Femur (tissue), 1 donor: ENCODE measurements at places on chromosomes 1 and 21.
A peak's percentile ranks its signal among the peaks of the same experiment; 100 is the strongest.

DNA sequence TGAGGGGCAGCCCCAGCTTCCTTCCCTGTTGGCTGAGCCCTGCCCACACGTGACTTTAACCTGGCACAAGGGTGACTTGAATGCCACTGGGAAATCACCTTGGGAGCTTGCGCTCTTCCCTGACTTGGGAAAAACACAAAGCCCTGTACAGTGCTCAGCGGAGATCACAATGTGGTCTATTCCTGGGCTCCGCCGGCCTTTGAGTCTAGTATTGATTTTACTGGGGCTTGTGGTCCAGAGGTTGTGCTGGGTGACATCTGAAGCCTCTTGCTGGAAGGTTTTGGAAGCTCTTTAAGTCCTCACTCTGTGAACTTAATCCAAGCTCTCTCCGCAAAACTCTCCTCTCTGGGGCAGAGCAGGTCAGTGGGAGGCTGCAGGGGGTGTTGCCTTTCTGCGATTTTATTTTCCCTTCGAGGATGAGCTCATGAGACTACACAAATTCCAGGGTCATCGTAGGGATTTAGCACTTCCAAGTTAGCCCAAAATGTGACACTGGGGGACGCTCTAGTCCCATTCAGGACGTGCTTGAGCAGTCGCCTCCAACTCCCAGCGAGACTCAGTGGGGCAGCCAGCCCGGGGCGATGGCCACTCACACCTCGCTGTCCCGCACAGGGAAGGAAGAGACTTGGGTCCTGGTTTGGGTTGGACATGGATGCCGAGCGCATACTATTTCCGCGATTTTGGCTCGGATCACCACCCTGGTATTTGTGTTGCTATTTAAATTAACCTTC is 291.9 kb upstream of the AJAP1 start:
- no peak for DNase-seq

DNA sequence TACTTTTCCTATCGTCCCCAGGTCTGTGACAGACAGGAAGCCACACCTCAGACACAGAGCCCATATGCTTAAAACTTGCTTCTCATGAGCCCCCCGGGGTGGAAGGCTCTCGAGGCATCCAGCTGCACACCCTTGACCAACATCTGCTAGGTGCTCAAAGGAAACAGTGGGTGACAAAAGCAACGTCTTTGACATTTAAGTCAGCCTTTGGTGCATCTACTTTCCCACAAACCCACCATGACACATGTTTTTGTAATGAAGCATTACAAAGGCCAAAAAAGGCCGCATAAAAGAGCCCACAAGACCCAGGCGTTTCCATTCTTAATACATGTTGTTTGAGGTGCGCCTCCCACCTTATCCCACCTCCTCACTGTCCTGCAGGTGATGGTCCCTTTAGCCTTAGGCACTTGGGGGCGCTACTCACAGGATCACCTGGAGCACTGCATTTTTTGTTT is 11.8 kb upstream of the FASLG start:
- DNase-seq = no peak

- DNase-seq = peak; percentile 30
These were observed 452.4 kb downstream of the PTPRU start for GRCh38 chr1:29688471-29689365.

- no peak for DNase-seq
These were observed 11.2 kb upstream of the KCNQ4 start for GRCh38 chr1:40772146-40772955.

GRCh38 chr1:216475659-216476276 is 52.5 kb upstream of the USH2A start:
- DNase-seq = no peak

DNA sequence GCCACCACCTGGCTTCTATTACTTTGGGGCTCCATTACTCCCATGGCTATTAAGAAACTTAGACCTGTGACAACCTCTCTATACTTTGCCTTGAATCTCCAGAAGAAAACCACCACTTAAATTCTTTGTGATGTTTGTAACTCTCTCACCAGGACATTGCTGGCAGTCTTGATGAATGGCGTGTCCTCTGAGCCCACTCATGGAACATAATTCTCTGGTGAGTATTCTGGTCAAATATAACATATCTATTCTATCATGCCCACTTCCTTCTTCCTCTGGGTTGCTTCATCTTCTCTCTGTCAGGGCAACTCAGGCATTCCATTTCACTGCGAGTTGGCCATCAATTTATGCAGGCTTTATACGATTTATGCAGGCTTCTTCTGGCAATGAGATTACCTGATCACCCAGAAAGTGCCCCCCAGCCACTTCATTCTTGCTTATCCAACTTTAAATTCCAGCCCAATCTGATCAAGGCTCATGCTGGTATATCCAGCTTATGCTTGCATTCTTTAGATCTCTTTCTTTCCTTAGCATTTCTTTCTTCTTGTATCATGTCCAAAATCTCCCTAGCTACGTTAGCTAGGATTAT is 112.0 kb upstream of the CHRM3 start:
- no peak for DNase-seq

DNA sequence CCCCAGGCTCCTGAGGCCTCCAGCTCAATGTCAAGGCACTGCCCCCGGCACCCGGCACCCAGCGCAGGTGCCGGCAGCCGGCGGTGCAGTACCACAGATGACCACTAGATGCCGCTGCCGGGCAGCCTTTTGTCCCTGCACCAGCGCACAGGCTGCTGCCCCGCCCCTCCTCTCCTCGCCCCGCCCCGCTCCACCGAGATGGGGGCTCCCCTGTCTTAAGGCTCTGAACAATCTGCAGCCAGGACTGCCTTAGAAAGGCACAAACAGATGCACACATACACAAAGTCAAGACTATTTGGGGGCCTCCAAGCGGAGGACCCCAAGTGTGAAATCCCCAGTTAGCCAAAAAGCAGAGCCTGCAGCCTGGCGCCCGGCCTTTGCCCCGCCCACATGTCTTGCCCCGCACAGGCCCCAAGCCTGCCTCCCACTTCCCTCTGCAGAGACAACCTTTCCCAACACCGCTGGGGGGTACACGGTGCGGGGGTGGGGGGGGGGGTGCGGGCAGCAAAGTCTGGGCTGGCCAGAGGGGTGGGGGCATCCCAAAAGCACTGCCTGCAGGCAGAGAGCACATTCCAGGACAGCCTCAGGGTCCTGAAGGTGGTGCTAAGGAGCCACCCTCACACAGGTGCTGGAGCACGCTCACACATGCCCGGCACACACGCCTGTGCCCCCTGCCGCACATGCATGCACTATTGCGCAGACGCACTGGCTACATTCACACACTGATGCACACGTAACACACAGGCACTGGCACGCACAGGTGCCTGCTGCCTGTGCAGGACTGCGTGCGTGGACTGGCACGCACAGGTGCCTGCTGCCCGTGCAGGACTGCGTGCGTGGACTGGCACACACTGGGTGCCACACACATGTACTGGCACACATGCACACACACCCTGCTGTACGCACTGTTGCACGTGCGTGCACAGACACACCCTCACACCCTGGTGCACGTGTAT is 37.1 kb downstream of the ARHGEF16 start:
- peak; percentile 86 for DNase-seq

DNA sequence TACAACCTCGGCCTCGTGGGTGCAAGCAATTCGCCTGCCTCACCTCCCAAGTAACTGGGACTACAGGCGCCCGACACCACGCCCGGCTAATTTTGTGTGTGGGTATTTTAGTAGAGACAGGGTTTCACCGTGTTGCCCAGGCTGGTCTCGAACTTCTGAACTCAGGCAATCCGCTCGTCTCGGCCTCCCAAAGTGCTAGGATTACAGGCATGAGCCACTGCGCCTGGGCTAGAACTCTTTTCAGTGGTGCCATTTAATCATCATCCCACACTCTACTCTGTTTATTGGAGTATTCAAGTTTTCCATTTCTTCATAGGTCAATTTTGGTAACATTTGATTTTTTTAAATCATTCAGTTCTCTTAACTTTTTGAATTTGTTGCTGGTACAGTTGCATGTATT is 101.3 kb downstream of the DHRS3 start:
- no peak for DNase-seq

DNA sequence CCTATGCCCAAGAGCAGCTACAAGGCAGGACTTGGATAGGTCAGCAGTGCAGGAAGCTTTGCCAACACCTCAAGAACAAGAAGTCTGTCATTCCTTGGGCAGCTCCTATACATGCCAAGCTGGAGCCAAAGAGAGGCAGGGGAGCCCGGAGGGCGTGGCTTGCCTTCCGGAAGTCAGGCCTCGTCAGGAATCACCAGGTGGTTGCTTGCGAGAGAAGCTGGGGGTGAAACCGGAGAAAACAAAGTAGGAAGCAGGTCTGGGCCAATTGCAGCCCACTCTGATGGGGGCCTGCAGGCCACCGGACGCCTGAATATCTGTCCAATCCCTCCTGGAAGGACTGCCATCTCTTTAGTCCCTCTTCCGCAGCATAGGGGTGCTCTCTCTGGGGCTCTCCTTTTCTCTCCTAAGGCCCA is 794 bp upstream of the FAM76A start:
- peak; percentile 76 for DNase-seq

DNA sequence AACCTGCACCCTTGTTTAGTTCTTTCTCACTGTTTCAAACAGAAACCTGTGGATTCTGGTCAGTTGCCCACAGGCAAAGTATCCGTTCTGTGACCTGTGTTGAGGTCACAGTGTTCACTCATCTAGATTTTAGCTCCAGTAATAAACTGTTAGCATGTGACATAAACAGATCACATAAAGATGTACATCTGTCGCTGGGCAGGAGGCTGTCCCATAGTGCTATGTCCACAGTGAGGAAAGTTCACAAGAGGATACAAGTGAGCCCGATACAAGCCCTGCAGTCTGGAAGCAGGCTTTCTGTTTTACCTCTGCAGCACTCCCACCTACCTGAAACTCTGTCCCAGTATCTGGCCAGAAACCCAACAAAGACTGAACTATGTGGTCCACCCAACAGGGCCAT is 28.4 kb downstream of the LMX1A start:
- no peak for DNase-seq

GRCh38 chr1:99674115-99675064 is 28.5 kb downstream of the PALMD start:
- no peak for DNase-seq

DNA sequence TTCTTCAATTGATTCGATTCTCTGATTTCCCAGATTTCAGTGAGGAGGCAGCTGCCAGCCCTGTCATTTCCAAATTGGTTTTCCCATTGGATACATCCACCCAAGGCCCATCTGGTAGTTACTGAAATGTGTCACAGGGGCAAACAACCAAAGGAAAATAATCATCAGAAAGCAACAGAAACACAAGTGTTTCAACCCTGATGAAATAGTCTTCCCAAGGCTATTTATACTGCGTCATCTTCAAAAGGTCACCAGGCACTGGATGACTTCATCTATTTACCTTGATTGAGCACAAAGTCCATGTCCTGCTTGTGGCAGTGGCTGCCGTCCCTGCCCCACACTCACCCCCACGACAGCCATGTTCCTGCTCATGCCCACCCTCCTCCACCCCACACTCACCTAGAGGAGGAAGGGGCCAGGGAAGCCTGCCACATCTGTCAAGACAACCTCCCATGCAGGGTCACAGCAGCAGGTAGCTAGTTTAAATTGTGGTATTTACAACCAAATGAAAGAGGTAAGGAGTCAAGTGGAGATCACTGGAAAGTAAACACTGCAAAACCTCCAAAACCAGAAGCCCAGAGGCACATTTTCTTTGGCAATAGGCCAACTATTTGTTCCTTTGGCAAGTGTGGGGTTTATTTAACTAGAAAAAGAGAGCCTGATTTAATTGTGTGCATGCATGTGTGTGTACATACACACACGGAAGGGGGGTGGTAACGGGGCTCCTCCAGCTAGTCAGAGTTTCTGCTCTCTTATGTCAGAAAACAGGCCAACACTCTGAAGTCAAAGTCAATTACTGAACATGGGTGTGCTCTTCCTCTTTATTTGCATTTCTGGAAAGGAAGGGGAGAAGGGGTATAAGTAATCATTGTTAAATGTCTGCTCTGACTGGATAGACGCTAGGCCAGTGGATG is 49.5 kb upstream of the RAB4A start:
- no peak for DNase-seq

GRCh38 chr1:201653883-201654282 is 115.0 kb downstream of the NAV1 start:
- DNase-seq = no peak

DNA sequence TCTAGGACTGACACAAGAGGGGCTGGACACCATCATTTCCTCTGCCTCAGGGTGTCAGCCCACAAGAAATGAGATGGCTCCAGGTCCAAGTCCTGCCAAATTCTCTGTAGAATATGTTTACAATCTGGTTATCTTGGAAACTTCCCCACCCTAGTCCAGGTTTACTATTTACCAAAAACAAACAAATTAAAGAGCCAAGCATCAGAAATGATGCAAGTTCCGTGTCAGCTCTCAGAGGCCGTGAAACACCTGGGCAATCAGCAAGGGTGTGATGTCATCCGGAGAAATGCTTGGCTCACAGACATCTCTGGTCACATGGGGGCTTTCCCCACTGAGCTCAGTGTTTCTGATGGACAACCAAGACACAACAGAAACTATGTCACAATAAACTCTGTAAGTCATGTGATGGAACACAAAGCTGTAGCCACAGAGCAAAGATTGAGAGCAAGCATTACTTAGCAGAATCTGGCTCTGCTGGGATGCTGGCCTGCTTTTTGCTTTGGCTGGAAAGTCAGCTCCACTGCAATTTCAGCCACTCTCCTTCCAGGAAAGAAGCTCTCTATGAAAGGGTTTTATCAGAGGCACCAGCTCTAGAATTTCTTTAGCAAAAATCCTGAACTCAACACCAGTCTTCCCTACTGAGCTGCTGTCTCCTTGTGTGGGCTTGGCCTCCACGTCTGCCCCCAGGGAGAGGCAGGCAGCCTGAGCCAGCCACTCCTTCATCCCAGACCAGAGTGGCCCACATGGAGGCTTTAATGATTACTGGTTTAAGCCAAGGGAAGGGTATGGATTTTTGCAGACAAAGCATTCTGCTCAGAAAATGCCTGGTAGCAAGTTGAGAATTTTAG is 55.9 kb downstream of the NENF start:
- peak; percentile 80 for DNase-seq

- no peak for DNase-seq
These were observed 9.8 kb downstream of the ACOT11 start for GRCh38 chr1:54557671-54558355.

DNA sequence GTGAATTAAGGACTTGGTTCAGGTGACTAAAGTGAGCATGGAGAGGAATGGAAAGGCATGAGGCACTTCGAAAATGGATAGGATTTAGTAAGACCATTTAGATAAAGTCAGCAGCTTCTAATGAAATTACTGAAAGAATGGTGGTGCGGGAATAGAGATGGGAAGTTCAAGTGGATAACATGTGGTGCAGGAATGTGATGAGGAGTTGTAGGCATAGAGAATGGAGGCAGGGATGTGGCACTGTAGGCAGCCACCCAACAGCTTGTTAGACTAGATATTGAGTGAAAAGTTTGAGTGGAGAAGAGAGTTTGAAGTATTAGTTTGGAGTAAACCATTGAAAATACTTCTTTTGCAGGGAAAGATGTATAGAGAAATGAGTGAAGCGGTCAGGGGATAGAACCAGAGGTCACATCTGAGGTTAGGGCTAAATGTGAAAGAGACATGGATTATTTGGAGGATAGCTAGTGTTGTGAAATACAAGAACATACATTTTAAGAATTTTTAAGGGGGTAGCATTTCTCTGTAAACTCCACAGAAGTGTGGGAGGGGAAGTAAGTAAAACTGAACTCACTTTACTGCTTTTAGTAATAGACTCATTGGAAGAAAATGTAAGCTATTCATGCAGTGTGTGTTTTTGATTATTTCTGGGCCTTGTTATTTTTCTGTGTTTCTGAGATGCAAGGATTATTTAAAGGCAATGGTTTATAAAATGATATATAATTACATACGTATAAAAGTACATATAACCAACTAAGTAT is 46.2 kb downstream of the DYRK1A start:
- no peak for DNase-seq
